Stimulated activated CD8-positive, alpha-beta memory T cell treated with anti-CD3 and anti-CD28 coated beads, Interleukin-4, amount 100 ng/mL, for 1 hour (primary cell): ENCODE measurements at places on chromosomes 7 and 10.

GRCh38 chr10:114605155-114605797 lies 52.8 kb downstream of the ABLIM1 start:
- DNase-seq, result no peak

DNA sequence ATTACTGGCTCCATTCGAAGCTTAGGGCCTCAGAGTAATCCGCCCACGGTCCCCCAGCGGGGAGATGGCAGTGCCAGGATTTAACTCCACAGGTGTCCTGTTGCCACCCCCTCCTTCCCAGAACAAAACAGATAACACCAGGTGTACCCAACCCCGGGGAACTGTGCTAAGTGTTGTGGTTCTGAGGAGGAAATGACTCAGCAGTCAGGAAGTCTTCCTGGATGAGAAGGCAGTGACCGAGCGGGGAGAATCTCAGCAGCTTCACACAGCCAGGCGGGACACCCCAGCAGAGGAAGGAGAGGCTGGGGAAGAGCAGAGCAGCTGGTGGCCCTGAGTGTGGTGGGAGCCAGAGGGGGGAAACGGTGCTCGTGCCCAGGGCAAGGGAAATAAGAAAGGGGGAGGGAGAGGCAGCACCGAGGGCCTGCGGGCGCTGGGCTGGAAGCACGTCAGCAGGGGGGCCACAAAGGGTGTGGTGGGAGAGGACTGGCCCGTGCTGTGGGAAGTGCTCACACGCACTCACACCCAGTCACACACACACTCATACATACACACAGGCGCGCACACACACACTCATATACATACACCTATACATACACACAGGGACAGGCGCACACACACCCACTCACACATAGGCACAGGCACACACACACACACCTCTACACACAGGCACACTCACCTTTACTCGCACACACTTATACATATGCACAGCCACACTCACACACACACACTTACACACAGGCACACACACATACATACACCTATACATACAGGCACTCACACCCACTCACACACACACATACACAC lies 59.8 kb upstream of the CHST15 start:
- DNase-seq, result no peak

DNA sequence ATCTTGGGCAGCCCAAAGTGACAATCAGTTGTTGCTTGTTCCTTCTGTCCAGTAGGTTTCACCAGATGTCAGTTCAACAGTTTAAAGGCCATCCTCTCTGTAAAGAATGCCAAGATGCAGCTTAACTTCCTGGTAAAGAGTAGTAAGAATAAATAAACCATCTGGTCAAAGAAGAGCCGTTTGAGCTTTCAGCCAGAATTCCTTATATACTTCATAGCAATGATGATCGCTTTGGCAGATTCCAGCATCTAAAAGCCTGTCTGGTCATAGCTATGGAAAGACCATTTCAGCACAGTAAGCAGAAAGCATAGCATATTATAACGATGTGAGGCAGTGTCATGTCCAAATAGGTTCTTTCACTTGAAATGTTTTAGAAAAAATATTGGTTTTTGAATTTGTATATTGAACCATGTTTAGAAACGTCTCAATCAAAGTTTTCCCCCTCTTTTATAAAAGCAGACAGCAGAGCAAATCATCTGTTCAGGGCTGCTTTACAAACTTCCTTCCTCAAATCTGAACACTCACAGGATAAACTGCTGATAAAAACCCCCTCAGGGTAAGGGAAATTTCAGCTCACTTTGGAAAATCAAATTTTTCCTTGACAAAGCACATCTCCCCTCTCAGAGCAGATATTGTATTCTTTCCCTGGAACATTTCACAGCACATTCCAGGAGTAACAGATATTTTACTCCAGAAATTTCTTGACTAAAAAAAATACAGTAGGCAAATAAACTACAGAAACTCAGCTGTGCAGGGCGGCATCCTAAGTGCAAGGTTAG lies 184.1 kb downstream of the NOC3L start:
- DNase-seq, result no peak

DNA sequence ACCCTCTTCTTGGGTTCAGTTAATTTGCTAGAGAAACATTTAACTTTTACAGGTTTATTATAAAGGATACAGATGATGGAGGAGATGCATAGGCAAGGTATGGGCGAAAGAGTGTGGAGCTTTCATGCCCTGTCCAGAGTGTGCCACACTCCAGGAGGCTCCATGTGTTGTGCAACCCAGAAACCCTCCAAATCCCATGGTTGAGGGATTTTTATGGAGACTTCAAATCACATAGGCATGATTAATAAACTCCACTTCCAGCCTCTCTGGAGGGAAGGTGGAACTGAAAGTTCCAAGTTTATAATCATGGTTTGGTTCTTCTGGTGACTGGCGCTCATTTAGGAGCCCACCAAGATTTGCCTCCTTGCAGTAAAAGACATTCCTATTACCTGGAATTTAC lies 159.9 kb downstream of the PHTF2 start:
- no peak for DNase-seq

GRCh38 chr7:46459942-46460341 lies 538.9 kb upstream of the IGFBP3 start:
- no peak for DNase-seq

DNA sequence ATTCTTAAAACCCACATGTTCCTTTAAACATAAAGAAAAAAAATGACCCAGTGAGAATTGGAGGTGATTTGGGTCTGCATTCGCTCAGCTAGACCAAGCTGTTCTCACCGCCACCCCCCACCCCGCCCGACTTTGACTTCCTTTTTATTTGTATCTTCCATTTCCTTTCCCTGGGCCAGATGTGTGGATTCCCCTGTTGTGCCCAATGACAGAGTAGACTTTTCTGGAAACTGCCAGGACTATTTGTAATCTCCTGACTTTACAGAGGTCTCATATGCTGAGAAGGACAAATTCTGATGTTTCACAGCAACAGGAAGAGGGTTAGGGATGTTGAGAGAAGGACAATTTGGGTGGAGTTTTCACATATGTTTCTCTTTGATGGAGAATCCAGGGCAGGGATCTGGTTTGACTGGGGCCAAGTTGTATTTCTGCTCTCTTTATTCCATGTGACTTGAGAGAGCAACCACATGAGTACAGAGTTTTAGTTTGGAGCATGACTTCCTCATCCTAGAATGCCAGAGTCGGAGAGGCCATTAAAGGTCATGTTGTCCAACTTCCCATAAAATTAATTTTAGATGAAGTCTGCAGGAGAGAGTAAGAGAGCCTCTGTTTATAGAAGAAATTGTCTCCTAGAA lies 1023.2 kb downstream of the LRMDA start:
- DNase-seq, result no peak

GRCh38 chr7:34900891-34901513 lies 136.3 kb downstream of the DPY19L1 start:
- DNase-seq, result no peak

DNA sequence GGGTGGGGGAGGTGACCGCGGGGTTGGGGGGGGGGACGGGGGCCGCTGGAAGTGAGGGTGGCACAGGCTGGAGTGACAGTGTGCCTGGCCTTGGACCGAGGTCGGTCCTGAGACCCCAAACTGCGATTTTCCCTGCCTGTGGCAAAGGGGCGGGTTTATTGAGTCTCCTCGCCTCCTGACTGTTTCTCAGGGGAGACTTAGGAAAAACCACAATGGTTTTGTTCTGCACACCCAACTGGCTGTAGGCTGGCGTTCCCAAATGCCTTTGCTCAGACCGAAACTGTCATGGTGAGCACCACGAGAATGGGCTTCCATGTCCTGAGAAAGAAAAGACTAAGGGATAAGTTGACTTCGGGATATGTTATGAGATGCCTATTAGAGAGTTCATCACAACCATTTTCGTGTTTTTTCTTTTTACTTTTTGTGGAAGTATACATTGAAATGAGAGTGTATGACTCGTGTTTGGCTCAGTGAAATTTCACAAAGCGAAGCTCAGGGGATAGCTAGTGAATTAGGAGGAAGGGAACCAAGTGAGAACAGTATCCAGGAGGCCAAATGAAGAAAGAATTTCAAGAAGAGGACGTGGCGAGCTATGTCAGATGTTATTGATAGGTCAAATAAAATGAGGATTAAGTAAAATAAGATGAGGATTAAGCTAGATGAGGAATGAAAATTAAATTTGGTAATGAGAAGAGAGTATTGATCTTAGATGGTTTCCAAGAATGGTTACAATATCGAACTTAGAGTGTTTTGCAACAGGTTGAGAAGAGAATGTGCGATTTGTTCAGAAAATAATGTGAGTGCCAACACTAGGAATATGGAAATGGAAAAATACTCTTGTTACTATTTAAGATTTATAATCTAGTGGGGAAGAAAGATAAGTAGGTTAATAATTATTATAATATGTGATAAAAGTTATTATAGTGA lies 918 bp downstream of the NET1 start:
- no peak for DNase-seq

- DNase-seq, result no peak
Measured at GRCh38 chr10:101933976-101934375, 90.4 kb upstream of the KCNIP2 start.

DNA sequence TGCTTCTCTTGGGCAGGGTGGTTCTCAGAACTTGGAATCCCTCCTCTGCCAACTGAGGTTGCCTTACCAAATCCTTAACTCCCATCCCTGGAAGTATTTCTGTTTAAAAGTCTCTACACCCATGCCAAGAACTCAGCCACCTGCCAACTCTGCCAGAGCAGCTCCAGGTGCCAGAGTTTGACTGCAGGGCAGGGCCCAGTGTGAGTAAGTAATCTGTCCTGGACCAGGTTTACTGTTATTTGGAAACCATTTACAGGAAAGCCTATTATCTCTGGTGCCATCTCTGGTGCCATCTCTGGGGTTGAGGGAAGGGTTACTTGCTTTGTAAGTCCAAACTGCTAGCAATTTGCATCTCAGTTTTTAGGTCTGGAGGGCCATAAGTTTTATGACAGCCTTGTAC lies 2.5 kb downstream of the TSPAN15 start:
- DNase-seq, result no peak

- no peak for DNase-seq
Measured at GRCh38 chr7:155814316-155815276, 2.3 kb upstream of the SHH start.

DNA sequence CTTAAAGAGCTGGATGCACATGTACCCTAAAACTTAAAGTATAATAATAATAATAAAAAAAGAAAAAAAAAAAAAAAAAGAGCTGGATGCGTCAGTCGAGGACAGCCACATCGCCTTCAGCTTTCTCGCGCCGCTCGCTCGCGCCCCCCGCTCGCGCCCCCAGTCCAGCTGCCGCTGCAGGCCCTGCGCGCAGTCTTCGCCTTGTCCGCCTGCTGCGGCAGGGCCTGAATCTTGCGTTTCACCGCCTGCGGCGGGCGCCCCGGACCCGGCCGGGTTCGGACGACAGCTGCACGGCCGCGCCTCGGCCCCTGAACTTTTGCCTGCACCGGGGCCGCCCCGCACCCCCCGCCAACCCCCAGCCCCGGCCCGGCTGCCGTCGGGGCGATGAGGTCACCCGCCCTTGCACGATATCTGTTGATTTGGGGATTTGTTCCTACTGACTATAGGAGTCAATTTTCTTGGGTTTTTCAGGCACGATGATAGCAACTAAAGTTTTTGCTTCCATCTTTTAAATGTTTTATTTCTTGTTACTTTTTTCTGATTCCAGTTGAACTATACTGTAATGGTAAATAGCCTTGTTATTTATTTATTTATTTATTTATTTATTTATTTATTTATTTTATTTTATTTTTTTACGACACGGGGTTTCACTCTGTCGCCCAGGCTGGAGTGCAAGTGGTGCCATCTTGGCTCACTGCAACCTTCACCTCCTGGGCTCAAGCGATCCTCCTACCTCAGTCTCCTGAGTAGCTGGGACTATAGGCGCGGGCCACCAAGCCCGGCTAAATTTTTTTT lies 33.5 kb upstream of the CPN1 start:
- DNase-seq, result no peak

GRCh38 chr10:78730754-78731153 lies 338.0 kb upstream of the ZMIZ1 start:
- no peak for DNase-seq

DNA sequence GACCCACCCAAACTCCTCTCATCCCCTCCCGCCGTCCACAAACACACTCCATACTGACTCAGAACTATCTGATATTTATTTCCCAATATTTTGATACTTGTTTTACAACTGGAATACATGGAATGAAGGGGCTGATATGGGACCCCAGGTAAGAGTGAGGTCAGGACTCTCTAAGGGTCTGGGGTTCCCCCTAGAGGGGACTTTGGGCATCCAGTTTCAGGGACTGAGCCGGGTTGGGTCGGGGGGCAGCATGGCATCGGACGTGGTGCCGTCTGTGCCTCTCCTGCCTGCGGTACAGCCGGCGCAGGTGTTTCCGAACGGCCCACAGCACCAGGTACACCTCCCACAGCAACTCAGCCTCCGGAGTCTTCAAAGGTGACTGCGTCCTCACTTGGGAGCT lies 7.5 kb downstream of the SPACDR start:
- DNase-seq, result no peak

GRCh38 chr10:30728766-30729165 lies 99.2 kb upstream of the LYZL2 start:
- no peak for DNase-seq

DNA sequence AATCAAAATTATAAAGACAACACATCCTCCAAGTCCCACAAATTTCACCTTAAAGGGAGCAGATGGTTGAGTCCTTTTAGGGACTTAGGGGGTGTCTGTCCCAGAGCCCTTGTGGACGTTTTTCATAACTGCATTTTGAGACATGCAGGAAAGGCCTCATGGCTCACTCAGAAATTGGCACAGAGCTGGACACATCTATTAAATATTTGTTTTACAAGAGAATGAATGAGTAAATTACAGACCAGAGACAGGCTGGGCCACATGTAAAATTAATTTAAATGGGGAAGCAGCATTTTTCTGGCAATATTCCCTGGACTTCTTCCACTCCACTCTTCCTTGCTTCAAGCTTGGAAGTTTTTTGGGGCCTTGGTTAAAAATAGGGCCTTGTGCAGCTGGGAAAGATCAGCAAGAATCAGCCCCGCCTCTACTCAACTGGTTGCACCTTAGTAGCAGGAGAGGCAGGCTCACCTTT lies 20.0 kb downstream of the LAMB1 start:
- DNase-seq, result no peak

GRCh38 chr10:102859911-102860310 lies 5.9 kb downstream of the BORCS7 start:
- no peak for DNase-seq
